ENCODE measurements at places on chromosomes 7 and 10.

DNA sequence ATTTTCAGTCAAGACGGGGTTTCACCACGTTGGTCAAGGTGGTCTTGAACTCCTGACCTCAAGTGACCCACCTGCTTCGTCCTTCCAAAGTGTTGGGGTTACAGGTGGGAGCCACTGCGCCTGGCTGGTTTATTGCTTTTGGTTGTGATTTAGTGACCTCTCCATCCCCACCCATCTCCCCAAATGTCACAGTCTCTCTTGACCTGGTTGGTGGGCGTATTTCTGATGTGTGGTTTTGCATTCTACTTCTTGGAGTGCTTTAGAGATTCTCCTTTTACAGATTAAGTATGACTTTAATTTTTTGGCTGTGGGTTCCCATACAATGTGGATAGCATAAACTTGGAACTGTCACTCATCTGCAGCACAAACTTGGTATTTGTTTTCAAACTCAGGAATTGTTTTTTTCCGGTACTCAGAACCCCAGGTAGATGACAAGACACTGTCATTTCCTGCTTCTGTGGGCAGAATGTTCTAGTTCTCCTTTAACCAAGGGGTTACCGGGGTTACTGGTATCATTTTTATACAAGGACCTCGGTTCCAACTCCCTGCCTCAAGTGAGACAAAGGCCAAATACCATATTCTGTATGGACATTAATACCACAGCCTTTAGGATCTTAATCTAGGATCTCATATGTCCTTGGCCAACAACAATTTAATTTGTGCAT, 50.5 kb downstream of the MRC1 start:
- DNase-seq: no peak

DNA sequence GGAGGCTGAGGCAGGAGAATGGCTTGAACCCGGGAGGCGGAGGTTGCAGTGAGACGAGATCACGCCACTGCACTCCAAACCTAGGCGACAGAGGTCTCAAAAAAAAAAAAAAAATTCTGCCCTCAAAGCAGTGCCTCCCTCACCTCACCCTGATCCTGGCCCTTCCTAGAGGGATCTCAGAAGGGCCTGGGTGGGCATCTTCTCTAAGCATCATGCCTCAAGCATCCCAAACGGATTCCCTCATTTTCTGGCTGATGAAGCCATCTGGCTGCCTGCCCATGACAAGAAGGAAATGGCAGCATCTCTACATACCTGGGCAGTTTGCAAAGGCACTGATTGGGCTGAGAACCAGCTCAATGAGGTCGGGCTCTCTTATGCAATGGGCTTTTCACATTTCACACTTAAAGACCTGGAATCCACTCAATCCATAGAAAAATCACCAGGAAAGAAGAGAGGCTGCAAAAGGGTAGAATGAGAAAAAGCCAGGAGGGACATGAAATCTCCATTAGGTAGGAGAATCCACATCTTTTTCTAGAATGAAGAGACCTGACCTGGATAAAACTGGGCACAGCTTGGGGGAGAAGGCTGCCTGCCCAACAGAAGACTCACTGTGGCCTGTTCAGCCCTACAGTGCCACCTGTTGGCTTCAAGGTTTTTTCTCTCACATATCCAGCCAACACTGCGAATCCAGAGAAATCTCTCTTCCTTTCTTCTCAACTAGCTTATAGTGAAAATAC, 48.1 kb downstream of the PDLIM1 start:
- DNase-seq: no peak

DNA sequence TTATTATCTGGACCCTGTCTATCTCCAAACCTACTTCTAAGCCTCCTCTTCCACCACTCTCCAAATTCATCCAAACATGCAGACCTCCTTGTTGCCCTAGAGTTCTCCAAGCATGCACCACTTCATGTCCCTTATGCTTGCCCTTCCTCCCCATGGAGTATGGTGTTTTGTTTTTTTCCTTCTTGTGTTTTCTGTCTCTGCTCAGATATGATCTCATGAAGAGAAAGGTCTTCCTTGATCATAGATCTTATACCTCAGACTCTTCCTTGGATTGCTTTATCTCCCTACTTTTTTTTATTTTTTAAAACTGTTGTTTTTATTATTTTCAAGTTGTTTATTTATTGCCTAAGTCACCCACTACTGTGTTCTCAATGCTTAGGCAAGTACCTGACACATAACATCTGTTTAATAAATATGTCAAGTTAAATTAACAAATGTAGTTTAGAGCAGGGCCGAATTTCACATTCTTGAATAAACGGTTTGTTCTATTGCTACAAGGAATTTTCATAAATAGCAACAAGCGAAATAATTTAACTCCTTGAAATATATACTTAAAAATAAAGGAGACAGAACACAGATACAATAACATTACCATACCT, 84.5 kb downstream of the HGF start:
- DNase-seq: no peak

- DNase-seq: no peak
Measured at GRCh38 chr7:116736927-116737715, 65.1 kb downstream of the MET start.

DNA sequence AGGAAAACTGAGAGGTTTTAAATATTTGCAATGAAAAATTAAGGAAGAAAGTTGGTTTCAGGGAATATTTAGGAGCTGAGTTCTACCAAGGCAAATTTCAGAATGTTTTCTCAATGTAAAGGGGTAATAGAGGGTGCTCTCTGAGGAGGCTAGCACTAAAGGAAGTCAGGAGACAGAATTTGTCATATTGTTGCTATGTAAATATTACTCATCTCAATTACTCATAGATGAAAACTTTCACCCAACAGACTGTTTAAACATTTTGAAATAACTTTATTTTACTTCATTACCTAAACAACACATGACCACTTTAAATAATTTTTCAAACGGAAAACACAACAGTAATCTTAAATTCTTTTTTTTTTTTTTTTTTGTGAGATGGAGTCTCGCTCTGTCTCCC, 274.8 kb upstream of the NRG3 start:
- DNase-seq: no peak

DNA sequence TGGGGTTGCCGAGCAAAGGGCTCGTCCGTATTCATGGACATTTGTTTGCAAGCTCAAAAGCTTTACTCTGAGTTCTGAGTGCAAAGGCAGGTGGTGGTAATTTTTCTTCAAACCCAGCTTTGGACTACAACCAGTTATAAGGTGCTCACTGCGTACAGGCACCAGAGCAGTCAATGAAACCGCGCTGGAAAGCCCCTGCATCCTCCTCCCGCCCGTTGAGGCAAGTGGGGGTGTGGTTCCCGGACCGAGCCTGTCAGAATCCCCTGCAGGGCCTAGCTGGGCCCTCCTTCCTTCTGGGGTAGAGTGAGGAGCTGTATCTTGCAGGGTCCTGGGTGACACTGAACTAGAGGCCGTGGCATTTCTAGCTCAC, 22.3 kb downstream of the AMZ1 start:
- no peak for DNase-seq

GRCh38 chr10:20765066-20765465, 132.0 kb downstream of the NEBL start:
- no peak for DNase-seq

GRCh38 chr7:149714081-149714909, 59.1 kb downstream of the ZNF467 start:
- DNase-seq: peak; percentile 92

GRCh38 chr7:106071356-106071998, 40.6 kb downstream of the SYPL1 start:
- DNase-seq: peak; percentile 15

DNA sequence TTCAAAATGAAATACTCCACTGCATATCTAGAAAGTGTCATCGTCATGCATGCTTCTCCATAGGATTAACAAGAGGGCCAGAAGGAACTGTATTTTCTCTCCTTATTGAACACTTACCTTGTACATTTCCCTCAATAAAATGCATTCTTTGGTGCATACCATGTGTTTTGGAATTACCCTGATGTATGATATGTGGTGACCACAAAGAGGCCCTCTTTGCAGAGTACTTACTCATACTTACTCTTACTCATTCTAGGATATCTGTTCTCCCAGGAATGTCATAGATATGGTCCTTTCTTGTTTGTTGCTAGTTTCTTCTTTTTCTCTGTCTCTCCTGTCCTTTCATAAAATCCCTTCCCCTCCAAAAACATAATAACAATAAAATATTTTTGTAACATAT, 1087.1 kb upstream of the POT1 start:
- DNase-seq: no peak

DNA sequence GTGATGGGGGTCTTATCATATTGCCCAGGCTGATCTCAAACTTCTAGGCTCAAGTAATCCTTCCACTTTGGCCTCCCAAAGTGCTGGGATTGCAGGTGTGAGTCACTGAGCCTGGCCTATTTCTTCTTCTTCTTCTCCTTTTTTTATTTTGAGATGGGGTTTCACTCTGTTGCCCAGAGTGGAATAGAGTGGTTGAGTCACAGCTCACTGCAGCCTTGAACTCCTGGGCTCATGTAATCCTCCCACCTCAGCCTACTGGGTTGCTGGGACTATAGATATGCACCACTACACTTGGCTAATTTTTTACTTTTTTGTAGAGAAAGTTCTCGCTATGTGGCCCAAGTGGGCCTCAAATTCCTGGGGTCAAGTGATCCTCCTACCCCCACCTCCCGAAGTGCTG, 124.3 kb downstream of the SKIDA1 start:
- DNase-seq: no peak

- no peak for DNase-seq
Measured at GRCh38 chr10:12533151-12533550, 183.8 kb downstream of the CAMK1D start.

Data from stimulated activated CD4-positive, alpha-beta T cell treated with anti-CD3 and anti-CD28 coated beads, Interleukin-12 subunit alpha, Interleukin-12 subunit beta, amount 100 ng/mL, for 24 hours (primary cell).